Upper lobe of left lung (tissue), 6 donors: ENCODE measurements at places on chromosomes 5 and 9.

GRCh38 chr9:124291801-124292396, 34.1 kb downstream of the NEK6 start:
- DNase-seq: no peak

GRCh38 chr5:12258549-12258948, 354.3 kb upstream of the CTNND2 start:
- DNase-seq: no peak

- no peak for DNase-seq
Measured at GRCh38 chr5:142913728-142914338, 143.7 kb downstream of the ARHGAP26 start.

GRCh38 chr9:129803676-129804060, 684 bp downstream of the TOR1B start:
- DNase-seq: no peak

GRCh38 chr9:127786773-127787104, 905 bp downstream of the CDK9 start:
- DNase-seq: no peak

- peak; percentile 50 for DNase-seq
Measured at GRCh38 chr5:96049398-96050272, 88.0 kb upstream of the ELL2 start.

DNA sequence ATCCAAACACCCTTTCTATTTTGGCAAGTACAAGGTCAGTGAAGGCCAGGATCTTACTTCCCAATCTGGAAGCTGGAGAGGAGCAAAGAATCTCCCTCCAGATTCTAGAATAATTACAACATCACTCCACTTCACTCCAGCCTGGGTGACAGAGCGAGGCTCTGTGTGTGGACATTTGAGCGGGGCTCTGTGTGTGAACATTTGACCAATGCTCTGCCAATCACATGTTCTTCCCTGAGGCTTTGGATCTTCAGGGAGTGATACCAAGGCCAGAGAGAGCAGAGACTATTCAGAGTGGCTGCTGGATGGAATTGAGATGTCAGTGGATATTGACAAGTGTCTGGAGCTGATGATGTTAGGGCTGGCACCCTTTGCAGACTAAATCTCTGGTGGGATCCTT, 24.7 kb upstream of the ANKRD34B start:
- DNase-seq: no peak

- DNase-seq: no peak
Measured at GRCh38 chr5:180007582-180007981, 64.0 kb downstream of the RNF130 start.

GRCh38 chr5:172886974-172887501, 53.0 kb downstream of the ERGIC1 start:
- no peak for DNase-seq

GRCh38 chr9:92474587-92474986, 7.7 kb downstream of the ASPN start:
- no peak for DNase-seq

DNA sequence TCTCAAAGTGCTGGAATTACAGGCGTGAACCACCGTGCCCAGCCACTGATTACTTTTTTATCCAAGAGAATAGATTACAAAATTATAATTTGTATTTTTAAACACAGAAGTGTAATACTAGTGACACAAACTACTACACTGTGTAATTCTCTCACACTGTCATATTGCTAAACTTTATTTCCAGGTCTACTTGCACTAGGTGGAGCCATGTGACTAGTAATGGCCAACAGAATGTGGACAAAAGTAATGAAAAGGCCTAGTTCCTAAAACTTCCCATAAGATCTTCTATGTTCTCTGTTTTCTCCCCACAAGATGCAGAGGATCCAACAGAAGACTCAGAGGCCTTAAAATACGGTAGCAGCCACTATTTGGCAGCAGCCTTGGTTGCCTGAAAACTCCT, 27.3 kb downstream of the NADK2 start:
- no peak for DNase-seq

GRCh38 chr5:54531546-54531945, 14.0 kb downstream of the SNX18 start:
- DNase-seq: no peak

DNA sequence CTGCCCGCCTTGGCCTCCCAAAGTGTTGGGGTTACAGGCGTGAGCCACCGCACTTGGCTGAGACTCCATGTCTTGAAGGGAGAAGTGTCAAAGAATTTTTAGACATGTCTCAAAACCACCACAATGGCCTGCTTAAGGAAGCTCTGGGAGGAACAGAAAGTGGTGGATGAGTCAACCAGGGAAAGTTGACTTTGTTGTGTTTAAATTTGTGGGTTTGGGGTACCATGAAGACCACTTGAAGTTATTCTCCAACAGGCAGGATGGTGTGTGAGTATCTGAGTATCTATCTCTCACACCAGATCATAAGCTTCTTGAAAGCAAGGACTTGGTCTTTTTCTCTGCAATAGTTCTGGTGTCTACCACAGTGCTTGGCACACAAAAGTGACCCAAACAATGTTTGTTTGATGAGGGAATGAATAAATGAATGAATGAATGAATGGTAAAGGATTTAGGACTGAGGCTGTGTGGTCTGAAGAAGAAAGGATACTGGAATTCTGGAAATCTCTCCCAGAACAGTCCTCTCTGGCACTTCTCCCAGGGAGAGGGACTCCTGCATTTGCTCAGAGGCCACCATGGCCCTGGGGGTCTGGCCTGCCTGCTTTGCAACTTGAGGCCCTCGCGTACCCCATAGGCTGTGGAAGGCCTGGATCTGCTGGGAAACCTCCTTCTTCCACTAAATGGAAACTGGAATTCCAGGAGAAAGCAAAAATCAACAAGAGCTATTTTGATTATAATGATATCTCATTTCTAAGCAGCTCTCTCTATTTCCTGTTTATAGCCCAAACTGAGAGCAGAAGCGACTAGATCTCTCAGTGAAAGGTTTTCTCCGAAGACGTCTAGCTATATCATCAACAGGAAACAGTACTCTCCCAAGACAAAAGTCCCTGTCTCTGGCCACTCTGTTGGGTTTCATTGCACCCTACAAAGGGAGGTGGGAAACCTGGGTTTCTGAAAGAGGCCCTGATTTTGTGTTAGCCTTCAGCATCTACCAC, 187.9 kb downstream of the PALM2AKAP2 start:
- DNase-seq: no peak

GRCh38 chr9:69923972-69924371, 103.4 kb downstream of the CFAP95 start:
- DNase-seq: no peak

DNA sequence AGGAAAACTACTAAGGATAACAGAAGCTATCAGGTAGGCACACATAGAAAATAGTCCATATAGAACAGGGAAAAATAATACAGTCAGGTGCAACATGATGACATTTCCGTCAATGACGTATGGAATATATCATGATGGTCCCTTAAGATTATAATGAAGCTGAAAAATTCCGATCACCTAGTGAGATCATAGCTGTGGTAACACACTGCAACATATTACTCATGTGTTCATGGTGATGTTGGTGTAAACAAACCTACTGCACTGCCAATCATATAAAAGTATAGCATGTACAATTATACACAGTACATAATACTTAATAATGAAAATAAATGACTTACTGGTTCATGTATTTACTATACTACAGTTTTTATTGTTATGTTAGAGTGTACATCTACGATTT, 60.0 kb downstream of the MEGF9 start:
- no peak for DNase-seq

- DNase-seq: no peak
Measured at GRCh38 chr9:20478786-20479185, 143.5 kb downstream of the MLLT3 start.

GRCh38 chr9:21096172-21096900, 18.6 kb upstream of the IFNB1 start:
- no peak for DNase-seq
